ENCODE measurements at places on chromosomes 11 and 22.

DNA sequence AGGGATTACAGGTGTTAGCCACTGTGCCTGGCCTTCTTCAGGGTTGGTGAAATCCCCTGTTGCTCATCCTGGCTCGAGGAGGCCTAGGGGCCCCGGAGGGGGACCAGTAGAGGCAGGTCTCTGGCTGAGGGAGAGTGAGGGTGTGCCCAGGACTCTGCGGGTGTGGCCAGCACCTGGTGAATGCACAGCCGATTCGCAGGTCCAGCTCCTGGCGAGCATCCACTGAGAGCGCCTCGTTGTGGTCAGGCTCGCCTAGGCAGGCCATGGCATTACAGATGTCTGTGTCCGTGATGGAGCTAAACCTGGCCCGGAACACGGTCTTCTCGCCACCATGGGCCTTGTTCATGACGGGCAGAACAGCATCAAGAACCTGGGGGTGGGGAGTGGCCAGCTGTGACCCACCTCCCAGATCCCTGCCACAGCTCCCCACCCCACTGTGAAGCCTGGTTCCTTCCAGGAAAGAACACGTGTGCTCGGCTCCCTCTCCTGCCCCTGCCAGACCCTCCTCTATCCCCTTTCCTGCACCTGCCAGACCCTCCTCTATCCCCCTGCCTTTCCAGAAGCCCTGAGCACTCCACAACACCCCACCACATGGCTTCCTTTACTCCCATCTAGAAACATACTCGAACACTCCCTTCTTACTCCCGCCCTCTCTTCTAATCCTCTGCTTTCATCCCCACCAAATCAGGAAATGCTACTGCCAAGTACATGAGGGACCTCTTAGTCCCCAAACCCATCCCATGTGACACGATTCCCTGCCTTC is 12.4 kb downstream of the TOP3B start:
- DNase-seq: no peak

DNA sequence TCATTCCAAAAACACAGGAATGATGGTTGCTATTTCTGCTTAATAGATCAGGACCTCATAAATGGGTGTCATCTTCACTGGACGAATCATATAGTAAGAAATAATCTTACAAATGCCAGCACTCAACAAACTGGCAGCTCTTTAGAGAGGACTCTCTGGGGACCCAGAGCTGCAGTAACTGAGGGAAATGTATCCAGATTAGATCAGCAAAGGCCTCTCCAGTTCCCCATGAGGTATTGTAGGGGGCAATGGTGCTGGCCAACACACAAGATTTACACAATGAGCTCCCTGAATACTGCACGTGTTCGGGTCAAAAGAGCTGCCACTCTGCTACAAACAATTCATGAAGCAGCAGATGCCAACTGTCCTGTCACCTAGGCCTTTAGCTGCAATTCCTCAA is 110.2 kb downstream of the RBFOX2 start:
- DNase-seq: no peak

DNA sequence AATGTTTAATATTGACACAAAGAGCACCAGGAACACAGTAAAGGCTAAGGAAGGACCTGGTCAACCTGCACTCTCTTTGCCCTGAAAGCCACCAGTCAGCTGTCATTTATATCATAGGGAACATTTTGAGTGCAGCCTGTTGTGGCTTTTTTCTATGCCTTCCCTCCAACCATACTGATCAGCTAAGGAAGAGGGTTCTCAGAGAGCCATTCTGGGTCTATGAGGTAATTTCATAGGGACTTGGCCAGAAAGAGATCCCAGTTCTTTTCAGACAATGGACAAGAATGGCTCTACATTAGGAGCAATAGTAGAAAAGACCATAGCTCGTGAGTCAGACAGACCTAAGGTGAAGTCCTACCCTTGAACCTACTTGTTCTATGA is 132.8 kb downstream of the CCDC34 start:
- no peak for DNase-seq

DNA sequence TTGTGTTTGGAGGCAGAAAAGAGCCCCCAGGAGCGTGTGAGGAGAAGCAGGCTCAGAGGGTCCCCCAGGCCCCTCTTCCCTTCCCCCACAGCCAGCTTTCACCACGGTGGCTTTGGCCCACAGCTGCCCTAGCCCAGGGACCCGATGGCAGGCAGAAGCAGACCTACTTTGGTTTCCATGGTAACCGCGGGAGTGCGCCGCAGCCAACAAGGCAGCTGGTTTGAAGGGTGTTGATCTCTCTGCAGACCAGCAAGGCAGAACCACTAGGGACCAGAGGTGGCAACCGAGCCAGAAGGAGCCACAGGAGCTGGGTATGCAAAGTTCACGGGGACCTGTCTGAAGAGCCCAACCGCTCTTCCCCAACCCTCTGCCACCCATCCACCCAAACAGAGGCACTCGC is 69.4 kb downstream of the BUD13 start:
- no peak for DNase-seq

DNA sequence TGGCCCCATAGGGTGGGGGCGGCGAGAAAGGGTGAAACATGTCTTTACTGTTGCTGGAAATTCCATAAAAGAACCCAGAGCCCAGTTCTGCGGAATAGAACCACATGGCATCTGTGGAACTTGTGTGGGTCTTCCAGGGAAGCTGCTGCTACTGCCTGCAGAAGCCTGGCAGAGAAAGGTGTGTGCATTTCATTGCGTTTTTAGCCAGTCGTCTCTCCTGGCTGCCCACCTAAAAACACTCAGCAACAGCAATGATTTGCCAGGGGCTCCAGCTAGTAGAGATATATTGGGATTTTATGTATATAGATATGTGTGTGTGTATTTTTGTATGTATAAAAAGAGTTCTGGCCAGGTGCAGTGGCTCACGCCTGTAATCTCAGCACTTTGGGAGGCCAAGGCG is 127.2 kb upstream of the TBCEL start:
- DNase-seq: no peak

- DNase-seq: no peak
These were observed 669 bp downstream of the MICAL3 start for GRCh38 chr22:18023509-18024275.

GRCh38 chr22:45268167-45268957 is 16.4 kb upstream of the UPK3A start:
- no peak for DNase-seq

DNA sequence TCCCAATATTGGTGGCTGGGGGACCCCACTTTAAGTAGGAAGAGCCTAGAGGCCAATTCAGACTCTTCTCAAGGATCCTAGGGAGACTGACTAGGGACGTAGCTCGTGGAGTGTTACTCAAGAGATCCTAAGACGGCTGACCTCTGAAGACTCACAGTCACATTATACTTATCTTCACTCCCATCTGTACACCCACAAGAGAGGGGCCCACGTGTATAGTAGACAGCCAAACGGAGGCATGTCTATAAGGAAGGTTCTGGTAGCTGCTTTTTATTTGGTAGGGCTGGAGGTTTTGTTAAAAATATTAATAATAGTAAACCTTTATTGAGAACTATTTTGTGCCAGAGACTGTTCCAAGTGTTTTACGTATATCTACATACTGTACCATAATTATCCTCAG is 22.9 kb upstream of the APOA1 start:
- no peak for DNase-seq

DNA sequence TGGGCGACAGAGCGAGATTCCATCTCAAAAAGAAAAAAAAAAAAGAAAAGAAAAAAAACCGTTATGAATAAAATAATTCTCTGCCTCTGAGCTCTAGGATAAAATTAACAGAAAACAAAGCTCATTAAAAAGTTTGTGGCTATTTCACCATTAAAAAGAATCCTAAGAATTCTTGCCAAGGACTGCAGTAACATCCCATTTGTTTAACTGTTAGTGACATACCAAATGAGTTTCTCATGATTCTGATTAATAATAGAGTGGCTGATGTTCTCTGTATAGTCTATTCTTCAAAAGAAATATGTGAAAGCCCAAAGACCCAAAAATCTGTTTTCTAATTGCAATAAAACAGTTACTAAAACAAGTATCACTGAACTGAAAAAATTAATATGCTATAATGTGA is 19.7 kb downstream of the CLNS1A start:
- no peak for DNase-seq

DNA sequence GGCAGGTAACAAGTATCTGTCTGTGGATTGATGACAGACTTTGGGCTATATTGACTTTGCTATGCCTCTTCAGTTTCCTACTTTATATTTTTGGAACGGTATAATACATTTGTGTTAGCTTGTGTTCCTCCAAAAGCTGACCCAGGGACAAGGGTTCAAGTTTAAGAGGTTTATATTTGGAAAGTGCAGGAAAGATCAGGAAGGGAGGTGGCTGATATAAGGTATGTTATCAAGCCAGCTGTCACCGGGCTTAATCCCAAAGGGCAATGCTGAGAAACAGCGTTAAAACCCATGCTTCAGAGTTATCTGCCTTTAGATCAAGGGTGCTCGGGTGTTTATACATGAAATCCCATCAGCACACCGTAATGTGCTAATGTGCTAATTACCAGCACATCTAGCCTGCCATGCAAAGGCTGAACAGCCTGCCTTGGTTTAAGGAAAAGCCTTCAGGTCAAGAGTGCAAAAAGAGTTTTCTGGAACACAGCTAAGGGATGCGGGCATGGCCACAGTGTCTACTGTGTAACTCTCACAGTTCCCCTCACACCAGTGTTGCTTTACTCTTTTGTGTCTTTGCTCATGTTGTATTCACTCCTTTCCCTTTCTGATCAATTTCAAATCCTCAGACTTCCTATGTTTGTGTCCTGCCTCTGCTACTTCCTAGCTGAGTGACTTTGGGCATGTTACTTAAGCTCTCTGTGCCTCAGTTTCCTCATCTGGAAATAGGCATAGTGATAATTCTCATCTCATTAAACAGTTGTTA is 77.5 kb downstream of the BDNF start:
- DNase-seq: no peak

- DNase-seq: no peak
These were observed 73.7 kb upstream of the PLET1 start for GRCh38 chr11:112334381-112334780.

GRCh38 chr11:59769111-59769510 is 13.9 kb downstream of the STX3 start:
- no peak for DNase-seq

DNA sequence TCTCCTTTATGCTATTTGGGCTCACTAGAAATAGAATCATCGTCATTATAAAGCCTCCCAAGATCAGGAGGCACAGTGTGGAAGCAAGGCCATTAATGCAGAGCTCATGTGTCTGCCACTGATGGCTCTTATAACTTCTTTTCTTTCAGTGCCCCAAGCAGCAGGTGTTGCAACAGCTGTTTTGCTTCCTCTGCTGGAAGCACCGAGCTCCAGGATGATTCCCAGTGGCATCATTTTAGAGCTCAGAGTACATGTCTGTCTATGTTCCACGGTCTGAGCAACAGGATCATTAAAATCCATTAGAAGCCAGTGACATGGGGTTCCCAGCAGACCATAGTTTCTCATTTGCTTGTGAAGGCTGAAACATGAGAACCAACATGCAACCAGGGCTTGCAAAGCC is 803.0 kb upstream of the FAT3 start:
- DNase-seq: no peak

DNA sequence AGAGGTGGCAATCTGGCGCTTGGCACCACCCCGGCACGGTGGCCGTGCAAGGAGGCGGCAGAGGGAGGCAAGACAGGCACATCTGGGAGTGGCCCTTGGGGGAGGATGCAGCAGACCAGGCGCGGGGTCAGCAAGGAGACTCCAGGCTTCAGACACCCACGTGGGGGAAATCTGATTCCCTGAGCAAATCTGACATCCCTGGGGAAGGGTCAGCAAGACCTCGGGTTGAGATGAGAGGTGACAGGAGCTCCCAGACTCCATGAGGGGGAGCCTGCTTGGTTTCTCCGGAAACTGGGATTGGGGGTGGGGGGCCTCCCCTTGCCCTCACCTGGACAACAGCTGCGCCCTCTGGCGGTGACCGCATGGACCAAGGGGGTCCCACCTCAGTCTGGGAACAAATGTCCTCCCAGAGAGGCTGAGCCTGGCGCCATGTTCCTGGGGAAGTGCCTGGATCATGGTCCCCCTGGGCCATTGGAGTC is 4.0 kb upstream of the RCOR2 start:
- DNase-seq: no peak

- DNase-seq: no peak
These were observed 57.9 kb downstream of the NECTIN1 start for GRCh38 chr11:119671051-119671450.

Measured in activated CD8-positive, alpha-beta memory T cell treated with anti-CD3 and anti-CD28 coated beads for 4 hours (primary cell).